ENCODE measurements at places on chromosomes 6 and 20.

GRCh38 chr20:35604449-35604747, 11.2 kb upstream of the SPAG4 start:
- H3K4me1 ChIP-seq = peaks cover 16% of the 10 kb centered on the region
- H3K4me3 ChIP-seq = no peak overlapping the region
- peak; percentile 17 for DNase-seq
- H3K27me3 ChIP-seq = no peaks in the 10 kb centered on the region
- no peak overlapping the region for H3K27ac ChIP-seq

GRCh38 chr6:27518881-27519795, 46.2 kb upstream of the ZNF184 start:
- peak; percentile 53 for DNase-seq
- H3K27me3 ChIP-seq = no peaks in the 10 kb centered on the region
- H3K4me1 ChIP-seq = peaks cover 5% of the 10 kb centered on the region
- H3K27ac ChIP-seq = peak overlapping the region; percentile 90
- H3K36me3 ChIP-seq = no peaks in the 10 kb centered on the region

DNA sequence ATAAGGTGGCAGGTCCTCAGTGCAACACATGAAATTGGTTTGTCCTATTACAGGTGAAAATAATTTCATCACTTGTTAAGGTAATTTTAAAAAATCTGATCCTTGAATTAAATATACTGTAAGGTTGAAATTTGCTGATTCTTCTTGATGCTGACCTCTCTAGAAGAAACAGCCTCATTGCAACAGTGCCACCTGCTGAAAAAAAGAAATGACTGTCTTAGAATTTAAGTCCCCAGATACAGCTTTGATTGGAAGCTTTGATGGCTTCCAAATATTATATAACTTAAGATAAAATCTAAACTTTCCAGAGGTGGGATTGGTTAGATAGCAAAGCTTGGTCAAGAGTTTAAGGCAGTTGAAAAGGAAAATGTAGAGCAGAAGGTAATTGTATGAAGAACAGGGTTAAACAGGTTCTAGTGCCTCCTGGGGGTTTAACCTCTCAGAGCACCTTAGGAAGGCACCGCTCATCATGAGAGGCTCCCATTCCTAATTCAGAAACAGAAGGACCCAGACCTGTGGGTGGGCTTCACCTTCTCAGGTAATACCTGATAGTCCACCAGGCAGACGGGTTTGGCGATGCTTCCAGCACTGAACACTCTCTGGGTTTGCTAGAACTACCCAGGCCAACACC, 401.0 kb downstream of the PAX1 start:
- no peak overlapping the region for H3K4me3 ChIP-seq
- no peaks in the 10 kb centered on the region for H3K4me1 ChIP-seq
- DNase-seq = no peak
- H3K36me3 ChIP-seq = no peaks in the 10 kb centered on the region
- H3K27ac ChIP-seq = no peak overlapping the region

DNA sequence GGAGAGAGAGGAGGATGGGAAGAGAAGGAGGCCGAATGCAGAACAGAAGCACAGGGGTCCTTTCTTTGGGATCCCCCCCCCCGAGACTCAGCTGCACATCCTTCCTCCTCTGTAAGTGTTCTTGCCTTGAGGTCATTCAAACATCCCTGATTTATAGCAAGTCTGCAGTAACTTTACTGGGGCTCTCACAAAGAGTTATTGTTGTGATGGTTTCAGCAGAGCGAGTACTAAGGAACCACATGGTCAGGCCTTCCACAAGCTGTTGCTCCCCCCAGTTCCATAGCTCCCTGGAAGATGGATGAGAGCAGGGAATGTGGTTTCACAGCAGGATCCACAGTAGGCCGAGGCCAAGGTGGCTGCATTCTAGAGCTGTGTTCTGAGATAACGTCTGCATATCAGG, 351.4 kb upstream of the CDH4 start:
- H3K36me3 ChIP-seq = no peaks in the 10 kb centered on the region
- no peak for DNase-seq
- H3K4me1 ChIP-seq = no peaks in the 10 kb centered on the region
- no peaks in the 10 kb centered on the region for H3K27me3 ChIP-seq
- no peak overlapping the region for H3K27ac ChIP-seq
- no peak overlapping the region for H3K4me3 ChIP-seq

DNA sequence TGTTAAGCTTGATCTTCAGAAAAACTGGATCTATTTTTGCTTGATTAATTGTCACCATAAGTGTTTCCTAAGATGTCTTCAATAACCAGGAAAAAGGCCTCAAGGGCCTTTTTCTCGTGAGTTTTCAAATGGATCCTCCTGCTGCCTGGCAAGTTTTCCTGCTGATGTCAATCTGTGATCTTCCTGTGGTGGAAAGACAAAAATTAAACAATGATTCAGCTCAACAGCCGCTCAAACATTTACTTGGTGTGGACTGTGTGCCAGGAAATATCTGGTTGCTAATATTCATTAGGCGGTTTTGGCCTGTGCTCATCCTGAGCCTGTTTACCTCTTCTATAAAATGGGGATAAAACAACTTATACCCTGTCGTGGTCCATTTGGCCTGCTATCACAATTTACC, 35.4 kb upstream of the SSTR4 start:
- no peaks in the 10 kb centered on the region for H3K4me1 ChIP-seq
- no peaks in the 10 kb centered on the region for H3K27me3 ChIP-seq
- H3K36me3 ChIP-seq = no peaks in the 10 kb centered on the region

- no peak for DNase-seq
- no peaks in the 10 kb centered on the region for H3K27me3 ChIP-seq
- peaks cover 10% of the 10 kb centered on the region for H3K4me1 ChIP-seq
- H3K36me3 ChIP-seq = no peaks in the 10 kb centered on the region
Measured at GRCh38 chr20:45404438-45404837, 3.7 kb upstream of the DBNDD2 start.

- peak; percentile 62 for DNase-seq
- H3K4me1 ChIP-seq = peaks cover 12% of the 10 kb centered on the region
- H3K27ac ChIP-seq = peak overlapping the region; percentile 94
- H3K4me3 ChIP-seq = no peak overlapping the region
Measured at GRCh38 chr6:54856129-54856528, 9.6 kb downstream of the FAM83B start.

GRCh38 chr6:118700531-118700930, 49.1 kb upstream of the CEP85L start:
- H3K36me3 ChIP-seq = no peaks in the 10 kb centered on the region
- H3K4me3 ChIP-seq = no peak overlapping the region
- H3K27me3 ChIP-seq = no peaks in the 10 kb centered on the region
- H3K27ac ChIP-seq = no peak overlapping the region
- no peaks in the 10 kb centered on the region for H3K4me1 ChIP-seq

DNA sequence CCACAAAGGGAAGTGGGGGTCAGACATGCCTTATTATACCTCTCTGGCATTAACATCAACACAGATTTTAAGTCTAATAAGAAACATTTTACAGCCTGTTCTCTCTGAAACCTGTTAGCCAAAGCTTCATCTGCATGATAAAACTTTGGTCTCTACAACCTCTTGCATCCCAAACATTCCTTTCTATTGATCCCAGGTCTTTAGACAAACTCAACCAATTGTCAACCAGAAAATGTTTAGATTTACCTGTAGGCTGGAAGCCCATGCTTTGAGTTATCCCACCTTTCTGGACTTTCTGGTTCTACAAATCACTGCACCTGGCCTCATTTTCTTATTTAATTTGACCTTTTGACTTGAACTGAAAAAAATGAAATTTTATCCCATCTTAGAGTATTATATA, 20.8 kb downstream of the MCM8 start:
- no peaks in the 10 kb centered on the region for H3K36me3 ChIP-seq
- H3K4me1 ChIP-seq = no peaks in the 10 kb centered on the region
- H3K4me3 ChIP-seq = no peak overlapping the region

- no peaks in the 10 kb centered on the region for H3K27me3 ChIP-seq
- no peak overlapping the region for H3K27ac ChIP-seq
- no peak for DNase-seq
- no peaks in the 10 kb centered on the region for H3K36me3 ChIP-seq
- no peak overlapping the region for H3K4me3 ChIP-seq
- H3K4me1 ChIP-seq = no peaks in the 10 kb centered on the region
Measured at GRCh38 chr20:54323227-54323734, 115.4 kb downstream of the PFDN4 start.

DNA sequence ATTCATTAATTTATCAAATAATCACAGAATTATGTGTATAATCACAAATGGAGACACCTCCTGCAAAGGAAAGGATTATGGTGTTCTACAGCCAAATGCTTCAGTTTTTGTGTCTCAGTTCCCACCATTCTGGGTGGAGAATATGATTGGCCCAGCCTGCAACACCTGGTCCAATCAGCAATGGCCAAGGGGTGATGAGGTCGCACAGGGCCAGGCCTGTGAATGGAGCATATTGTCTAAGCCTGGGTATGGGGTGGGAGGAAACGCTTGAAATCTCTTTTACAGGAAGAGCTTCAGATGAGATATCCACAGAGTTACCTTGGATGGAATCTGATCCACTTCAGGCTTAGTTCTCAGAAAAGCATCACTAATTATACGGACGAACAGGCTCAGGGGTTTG, 271.6 kb downstream of the DHX35 start:
- no peak for DNase-seq
- no peaks in the 10 kb centered on the region for H3K27me3 ChIP-seq
- H3K4me3 ChIP-seq = no peak overlapping the region
- H3K4me1 ChIP-seq = no peaks in the 10 kb centered on the region
- no peaks in the 10 kb centered on the region for H3K36me3 ChIP-seq

DNA sequence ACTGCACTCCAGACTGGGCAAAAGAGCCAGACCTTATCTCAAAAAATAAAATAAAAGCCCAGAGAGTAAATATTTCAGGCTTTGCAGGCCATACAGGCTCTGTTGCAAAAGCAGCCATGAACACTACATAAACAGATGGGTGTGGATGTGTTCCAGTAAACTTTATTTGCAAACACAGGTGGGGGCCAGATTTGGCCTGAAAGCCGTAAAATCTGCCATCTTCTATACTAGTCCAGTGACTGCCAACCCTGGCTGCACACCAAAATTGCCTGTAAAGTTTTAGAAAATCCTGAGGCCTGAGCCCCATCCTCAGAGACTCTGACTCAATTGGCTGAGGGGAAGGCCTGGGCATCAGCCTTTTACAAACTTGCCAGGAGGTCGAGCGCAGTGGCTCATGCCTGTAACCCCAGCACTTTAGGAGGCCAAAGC, 103.6 kb downstream of the ZMYND8 start:
- H3K4me1 ChIP-seq = peaks cover 7% of the 10 kb centered on the region
- H3K36me3 ChIP-seq = peaks cover 10% of the 10 kb centered on the region
- H3K27ac ChIP-seq = no peak overlapping the region
- H3K27me3 ChIP-seq = no peaks in the 10 kb centered on the region

DNA sequence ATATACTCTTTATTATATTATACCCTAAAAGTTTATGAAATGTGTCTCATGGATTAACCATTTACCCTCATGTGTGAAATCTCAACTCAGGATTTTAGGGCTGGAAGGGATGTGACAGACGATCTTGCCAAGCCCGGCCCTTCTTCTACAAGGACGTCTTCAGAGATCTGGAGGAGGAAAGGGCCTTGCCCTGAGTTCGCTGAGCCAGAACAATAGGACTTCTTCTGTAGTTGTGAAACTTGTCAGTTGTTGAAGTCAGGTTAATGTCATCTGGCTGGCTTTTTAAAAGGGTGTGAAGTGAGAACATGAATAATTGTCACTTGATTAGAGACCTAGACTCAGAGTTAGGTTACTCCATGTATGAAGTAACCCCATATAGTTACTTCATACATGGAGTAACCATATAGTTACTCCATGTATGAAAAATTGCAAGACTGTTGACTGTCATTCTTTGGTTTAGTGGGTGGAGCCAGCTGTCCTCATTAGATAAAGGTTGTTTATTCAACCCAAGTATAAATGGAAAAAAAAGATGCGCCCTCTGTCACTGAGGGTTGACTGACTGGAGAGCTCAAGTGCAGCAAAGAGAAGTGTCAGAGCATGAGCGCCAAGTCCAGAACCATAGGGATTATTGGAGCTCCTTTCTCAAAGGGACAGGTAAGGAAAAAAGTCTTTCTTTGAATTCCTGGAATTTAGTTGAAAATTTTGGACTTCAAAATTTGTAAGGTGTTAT, at the start of gene ARG1:
ARG1 (plus strand) TSS at position 541 of the 730 bp plus-strand sequence; CDS start at position 598, 57 bp downstream.
- no peaks in the 10 kb centered on the region for H3K36me3 ChIP-seq
- H3K4me1 ChIP-seq = peaks cover 7% of the 10 kb centered on the region
- peak within 1 kb of the TSS; percentile 21 for H3K27ac ChIP-seq

GRCh38 chr6:5828296-5828695, 178.4 kb downstream of the NRN1 start:
- H3K27ac ChIP-seq = no peak overlapping the region
- H3K4me3 ChIP-seq = no peak overlapping the region
- no peak for DNase-seq

GRCh38 chr20:50196248-50196647, 5.6 kb downstream of the CEBPB start:
- H3K36me3 ChIP-seq = peaks cover 13% of the 10 kb centered on the region
- no peak overlapping the region for H3K4me3 ChIP-seq
- no peak for DNase-seq
- no peak overlapping the region for H3K27ac ChIP-seq
- H3K27me3 ChIP-seq = no peaks in the 10 kb centered on the region

DNA sequence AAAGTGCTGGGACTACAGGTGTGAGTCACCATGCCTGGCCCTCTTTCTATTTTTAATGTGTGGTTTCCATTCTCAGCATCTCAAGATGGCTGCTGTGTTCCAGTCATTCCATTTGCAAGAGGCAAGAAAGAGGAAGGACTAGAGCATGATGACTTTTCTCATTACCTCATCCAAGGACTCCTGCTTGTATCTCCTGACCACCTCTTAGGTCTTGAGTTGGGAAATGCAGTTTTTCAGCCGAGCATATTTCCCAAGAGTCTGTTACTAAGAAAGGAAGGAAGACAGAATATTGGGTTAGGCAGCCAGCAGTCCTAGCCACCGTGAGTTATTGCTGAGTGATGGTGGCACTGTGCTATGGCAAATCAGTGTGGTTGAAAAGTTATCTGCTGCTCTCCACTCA, 108.4 kb upstream of the INSM1 start:
- no peaks in the 10 kb centered on the region for H3K36me3 ChIP-seq
- DNase-seq = no peak
- no peak overlapping the region for H3K27ac ChIP-seq
- H3K27me3 ChIP-seq = no peaks in the 10 kb centered on the region

DNA sequence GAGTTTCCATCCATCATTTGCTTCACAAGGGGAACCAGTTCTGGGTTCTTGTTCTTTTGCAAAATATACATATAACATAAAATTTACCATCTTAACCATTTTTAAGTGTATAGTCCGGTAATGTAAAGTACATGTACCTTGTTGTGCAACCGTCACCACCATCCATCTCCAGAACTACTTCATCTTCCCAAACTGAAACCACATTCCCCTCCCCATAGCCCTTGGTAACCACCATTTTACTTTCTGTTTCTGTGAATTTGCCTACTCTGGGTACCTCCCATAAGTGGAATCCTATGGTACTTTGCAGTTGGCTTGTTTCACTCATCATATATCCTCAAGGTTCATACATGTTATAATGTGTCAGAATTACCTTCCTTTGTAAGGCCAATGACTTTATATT, 70.3 kb upstream of the DSP start:
- H3K4me3 ChIP-seq = no peak overlapping the region
- no peak overlapping the region for H3K27ac ChIP-seq
- H3K4me1 ChIP-seq = peaks cover 6% of the 10 kb centered on the region
- no peak for DNase-seq
- no peaks in the 10 kb centered on the region for H3K27me3 ChIP-seq

All from thyroid gland (tissue), 4 donors.